ENCODE measurements at places on chromosomes 5 and 9.

GRCh38 chr5:150311015-150311692 lies 8.4 kb upstream of the ARSI start:
- DNase-seq = no peak

DNA sequence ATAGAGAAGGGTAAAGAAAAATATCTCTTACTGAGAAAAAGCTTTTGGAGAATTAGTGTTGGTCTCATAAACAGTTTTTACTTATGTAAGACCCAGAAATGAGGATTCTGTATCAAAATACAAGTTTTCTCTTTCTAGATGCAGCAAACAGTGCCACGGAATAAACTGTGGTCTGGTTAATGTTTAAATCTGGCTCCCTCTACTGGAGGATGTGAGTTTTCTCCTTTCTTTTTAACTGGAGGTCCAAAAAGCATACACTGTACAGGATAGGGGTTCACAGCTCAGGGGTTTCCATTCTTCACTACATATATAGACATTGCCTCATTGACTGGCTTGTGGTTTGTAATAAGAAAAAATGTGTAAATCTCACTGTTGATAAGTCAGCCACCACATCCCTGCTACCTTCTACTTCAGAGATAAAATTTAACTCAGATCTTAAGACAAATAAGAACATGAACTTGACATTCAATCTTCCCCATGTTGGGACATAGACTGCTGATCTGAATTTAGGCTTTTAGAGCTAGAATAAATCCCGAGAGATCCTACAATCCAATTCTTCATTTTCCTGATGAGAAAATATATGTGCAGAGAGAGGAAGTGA lies 98.9 kb downstream of the CFAP95 start:
- DNase-seq = no peak

DNA sequence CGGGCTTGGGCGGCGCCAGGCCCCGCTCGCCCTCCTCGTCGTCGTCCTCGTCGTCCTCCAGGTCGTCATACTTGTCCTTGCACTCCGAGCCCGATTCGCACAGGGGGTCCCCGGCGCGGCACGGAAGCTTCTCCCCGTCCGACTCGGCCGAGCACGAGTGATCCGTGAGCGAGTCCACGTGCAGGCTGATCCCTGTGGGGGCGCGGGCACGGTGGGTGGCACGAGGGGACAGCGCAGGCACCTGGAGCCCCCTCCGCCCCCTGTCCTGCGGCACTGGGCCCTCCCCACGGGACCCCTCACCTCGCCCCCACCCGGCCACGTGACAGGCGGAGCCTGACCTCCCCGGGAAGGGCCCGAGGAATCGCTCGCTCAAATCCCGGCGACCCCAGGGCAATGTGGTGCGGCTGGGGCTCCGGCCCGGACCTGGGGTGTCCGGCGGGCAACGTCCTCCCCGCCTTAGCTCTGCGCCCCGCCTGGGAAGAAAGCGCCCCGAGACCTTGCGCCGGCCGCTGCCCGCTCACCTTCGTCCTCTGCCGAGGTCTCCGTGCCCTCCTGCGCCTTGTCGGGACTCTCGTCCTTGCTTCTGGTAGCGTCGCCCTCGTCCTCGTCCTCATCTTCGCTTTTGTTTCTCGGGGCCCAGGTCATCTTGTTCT lies 2.5 kb downstream of the IRX2 start:
- DNase-seq = no peak

DNA sequence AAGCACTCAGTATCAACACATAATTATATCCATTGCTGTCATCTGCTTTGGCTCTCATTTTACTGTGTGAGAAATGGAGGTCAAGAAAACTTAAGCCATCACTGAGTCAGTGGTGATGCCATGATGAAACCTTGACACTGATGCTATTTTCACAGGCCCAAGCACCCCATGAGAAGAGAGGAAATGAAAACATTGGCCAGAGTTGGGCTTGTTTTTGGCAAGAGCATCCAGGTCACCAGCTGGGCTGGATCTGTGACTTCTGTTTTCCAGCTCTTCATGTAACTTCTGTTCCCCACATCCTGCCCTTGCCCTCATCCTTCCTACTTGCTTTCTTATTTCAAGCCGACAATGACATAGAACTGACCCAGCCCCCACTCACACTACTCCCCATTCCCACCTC lies 10.0 kb downstream of the LCP2 start:
- DNase-seq = no peak

DNA sequence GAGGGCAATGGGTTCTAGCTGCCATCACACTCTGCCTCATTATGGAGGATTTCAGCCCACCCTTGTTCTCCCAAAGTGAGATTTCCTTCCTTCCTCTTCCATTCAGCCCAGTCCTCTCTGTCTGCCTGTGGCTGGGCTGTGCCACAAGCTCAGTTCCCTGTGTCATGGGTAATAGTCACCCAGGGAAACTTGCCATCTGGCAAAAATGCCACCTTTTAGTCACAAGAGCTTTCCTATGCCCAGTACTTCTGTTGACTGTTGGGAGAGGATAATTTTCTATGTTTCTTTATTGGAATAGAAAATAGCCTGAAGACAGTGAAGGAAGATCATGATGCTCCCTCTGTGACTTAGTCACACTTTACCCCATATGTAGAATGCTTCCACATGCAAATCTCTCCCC lies 71.4 kb downstream of the TLR4 start:
- DNase-seq = no peak

- DNase-seq = no peak
These were observed 16.6 kb downstream of the ZNF131 start for GRCh38 chr5:43137326-43137725.

Measured in activated T-cell treated with anti-CD3 and anti-CD28 coated beads for 1 hour (primary cell).